ENCODE measurements at places on chromosomes 7 and 10.

GRCh38 chr7:80790877-80791276 is 128.0 kb downstream of the SEMA3C start:
- H3K27me3 ChIP-seq: no peaks in the 10 kb centered on the region
- H3K36me3 ChIP-seq: no peaks in the 10 kb centered on the region
- no peak for DNase-seq
- H3K27ac ChIP-seq: no peak overlapping the region

GRCh38 chr7:102236592-102237287 is 49.9 kb upstream of the SH2B2 start:
- H3K27me3 ChIP-seq: no peaks in the 10 kb centered on the region
- H3K4me1 ChIP-seq: no peaks in the 10 kb centered on the region
- DNase-seq: peak; percentile 65
- H3K36me3 ChIP-seq: no peaks in the 10 kb centered on the region
- H3K4me3 ChIP-seq: no peak overlapping the region
- no peak overlapping the region for H3K27ac ChIP-seq

GRCh38 chr10:46234431-46235060 is 52.3 kb upstream of the ANTXRL start:
- H3K36me3 ChIP-seq: peaks cover 17% of the 10 kb centered on the region
- no peak for DNase-seq
- H3K27me3 ChIP-seq: no peaks in the 10 kb centered on the region

DNA sequence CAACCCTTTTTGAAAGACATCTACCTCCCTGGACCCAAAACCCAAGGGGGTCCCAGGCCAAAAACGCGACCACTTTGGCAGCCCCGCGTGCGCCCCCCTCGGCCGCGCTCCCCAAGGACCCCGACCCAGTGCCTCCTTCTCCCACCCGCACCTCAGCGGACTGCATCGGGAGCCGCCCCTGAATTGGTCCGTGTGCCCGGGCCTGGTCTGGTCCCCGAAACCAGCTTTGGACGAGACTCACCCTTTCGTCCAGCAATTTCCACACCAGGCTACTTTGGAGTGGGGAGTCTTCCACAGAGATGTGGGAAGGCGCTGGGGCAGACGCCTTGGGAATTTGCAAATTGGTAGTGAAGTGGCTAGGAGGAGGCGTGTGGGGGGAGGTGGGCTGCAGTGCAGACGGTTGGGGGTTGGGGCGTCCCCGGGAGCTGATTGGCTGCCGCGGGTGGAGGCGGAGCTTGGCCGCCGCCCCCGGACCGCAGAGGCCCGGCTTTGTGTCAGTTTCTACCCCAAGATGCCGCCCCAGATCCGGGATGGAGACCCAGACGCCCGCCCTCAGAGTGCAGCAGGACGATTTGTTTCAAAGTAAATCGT is 16.9 kb downstream of the TCAF1 start:
- DNase-seq: peak; percentile 59
- H3K4me1 ChIP-seq: peaks cover 21% of the 10 kb centered on the region
- H3K36me3 ChIP-seq: peaks cover 11% of the 10 kb centered on the region
- H3K27ac ChIP-seq: no peak overlapping the region

DNA sequence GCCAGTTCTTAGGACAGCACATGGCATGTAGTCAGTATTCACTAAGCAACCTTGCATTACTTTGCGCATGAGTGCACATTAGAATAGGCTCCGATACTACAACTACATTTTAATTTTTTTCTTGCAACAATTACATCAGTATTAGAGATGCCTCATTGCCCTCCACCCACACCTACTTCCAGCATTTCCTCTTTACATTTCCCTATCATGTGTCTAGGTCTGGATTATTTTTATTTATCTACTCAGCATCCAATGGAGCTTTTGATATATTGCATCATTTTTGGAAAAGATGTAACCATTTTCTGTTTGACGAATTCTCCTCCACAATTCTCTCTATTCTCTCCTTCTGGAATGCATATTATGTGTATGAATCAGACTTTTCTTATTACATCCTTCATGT is 258.2 kb upstream of the GLI3 start:
- H3K27me3 ChIP-seq: peaks cover 23% of the 10 kb centered on the region
- DNase-seq: no peak
- H3K4me3 ChIP-seq: no peak overlapping the region
- no peaks in the 10 kb centered on the region for H3K36me3 ChIP-seq
- H3K4me1 ChIP-seq: peaks cover 6% of the 10 kb centered on the region
- no peak overlapping the region for H3K27ac ChIP-seq

GRCh38 chr7:149714910-149715471 is 58.4 kb downstream of the ZNF467 start:
- peak overlapping the region; percentile 81 for H3K27ac ChIP-seq
- peak overlapping the region; percentile 94 for H3K4me3 ChIP-seq
- H3K4me1 ChIP-seq: peaks cover 34% of the 10 kb centered on the region
- DNase-seq: peak; percentile 50
- H3K36me3 ChIP-seq: peaks cover 11% of the 10 kb centered on the region
- no peaks in the 10 kb centered on the region for H3K27me3 ChIP-seq

DNA sequence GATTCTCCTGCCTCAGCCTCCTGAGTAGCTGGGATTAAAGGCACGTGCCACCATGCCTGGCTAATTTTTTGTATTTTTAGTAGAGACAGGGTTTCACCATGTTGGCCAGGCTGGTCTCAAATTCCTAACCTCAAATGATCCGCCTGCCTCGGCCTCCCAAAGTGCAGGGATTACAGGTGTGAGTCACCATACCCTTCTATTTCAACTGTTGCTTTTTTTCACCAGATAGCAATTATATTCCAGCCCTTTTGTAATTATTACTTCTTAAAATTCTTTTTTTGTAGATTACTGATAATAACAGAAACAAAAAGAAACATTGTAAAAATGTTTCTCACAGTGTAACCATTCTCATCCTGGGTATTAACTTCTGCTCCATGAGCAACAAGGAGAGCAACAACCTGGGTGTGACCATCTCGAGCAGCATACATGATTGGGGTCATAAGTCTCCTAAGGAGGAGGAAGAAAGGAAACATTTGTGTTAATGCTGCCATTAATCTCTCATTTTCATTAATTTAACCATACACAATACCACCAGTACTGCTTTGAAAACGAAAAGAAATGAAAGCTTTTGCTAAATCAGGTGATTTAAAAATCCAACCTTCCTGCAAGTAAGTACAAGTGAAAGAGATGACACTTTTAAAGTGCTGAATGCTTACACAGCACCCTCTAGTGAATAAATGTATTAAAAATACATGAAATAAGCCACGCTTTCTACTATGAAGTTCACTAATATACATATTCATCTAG is 41.8 kb downstream of the ASZ1 start:
- no peak overlapping the region for H3K4me3 ChIP-seq
- H3K36me3 ChIP-seq: no peaks in the 10 kb centered on the region
- H3K4me1 ChIP-seq: no peaks in the 10 kb centered on the region

DNA sequence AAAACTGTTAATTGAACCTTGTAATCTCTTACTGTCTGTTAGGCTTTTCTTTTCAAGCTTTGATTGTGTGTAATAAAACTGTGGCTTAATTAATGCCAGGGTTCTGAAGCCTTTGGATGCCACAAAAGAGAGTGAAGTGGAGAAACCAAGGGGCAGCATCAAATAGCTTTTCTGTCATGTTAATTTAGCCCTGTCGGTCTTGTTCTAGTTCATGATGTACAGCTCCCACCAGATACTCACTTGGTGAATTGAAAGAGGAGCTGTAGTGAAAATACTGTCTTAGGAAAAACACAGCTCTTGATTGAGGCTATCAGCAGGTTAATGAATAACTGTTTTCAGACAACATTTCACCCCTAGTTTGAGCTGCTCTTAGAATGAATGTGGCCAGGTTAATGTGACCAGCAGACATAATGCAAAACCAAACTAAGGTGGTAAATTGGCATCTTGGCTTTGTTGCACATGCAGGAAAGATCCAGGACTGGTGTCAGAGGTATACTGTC is 94.2 kb downstream of the POLL start:
- H3K27ac ChIP-seq: no peak overlapping the region
- no peak overlapping the region for H3K4me3 ChIP-seq
- peaks cover 1% of the 10 kb centered on the region for H3K36me3 ChIP-seq
- no peaks in the 10 kb centered on the region for H3K27me3 ChIP-seq

DNA sequence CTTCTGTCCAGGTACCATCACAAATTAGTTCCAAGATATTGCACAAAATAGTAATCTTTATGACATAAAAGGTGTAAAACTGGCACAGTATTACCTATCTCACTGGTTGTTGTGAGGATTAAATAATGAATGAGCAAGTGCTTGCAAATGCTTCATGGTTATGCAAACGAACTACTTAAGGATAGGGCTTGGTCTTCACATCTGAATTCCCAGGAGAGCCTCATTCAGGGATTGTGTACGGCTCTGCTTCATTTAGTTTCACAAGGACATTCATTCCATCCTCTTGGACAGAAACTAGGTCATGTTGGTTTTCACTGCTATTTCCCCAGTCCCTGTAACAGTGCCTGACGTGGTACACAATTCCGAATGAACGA is 12.1 kb downstream of the ABCA13 start:
- no peaks in the 10 kb centered on the region for H3K36me3 ChIP-seq
- no peak overlapping the region for H3K27ac ChIP-seq
- peaks cover 3% of the 10 kb centered on the region for H3K4me1 ChIP-seq
- peaks cover 2% of the 10 kb centered on the region for H3K27me3 ChIP-seq
- no peak for DNase-seq
- no peak overlapping the region for H3K4me3 ChIP-seq

- H3K27ac ChIP-seq: no peak overlapping the region
- no peaks in the 10 kb centered on the region for H3K27me3 ChIP-seq
- H3K36me3 ChIP-seq: peaks cover 17% of the 10 kb centered on the region
- H3K4me3 ChIP-seq: no peak overlapping the region
Measured at GRCh38 chr10:97355571-97355975, 21.0 kb upstream of the FRAT2 start.

DNA sequence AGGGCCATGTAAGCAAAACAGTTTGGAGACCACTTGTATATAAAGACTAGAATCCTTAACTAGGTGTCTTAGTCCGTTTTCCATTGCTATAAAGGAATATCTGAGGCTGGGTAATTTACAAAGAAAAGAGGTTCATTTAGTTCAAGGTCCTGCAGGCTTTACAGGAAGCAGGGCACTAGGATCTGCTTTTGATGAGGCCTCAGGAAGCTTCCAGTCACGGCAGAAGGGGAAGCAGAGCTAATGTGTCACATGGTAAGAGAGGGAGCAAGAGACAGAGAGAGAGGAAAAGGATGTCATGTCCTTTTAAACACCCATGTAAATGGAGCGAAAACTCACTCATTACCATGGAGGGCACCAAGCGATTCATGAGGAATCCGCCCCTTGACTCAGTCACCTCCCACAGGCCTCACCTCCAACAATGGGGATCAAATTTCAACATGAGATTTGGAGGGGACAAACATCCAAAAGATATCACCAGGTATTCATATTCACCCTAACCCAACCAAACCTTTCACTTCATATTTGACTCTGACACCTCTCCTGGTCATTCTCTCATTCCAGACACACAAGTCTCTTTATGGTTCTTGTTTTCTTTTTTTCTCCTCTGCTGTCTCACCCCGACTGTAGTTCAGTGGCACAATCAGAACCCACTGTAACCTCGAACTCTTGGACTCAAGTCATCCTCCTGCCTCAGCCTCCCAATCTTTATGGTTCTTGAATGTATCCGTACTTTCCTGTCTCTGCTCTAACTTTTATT is 30.1 kb upstream of the ASAH2 start:
- H3K27me3 ChIP-seq: peaks cover 28% of the 10 kb centered on the region
- no peak for DNase-seq
- H3K36me3 ChIP-seq: no peaks in the 10 kb centered on the region
- H3K27ac ChIP-seq: no peak overlapping the region
- H3K4me3 ChIP-seq: no peak overlapping the region
- H3K4me1 ChIP-seq: no peaks in the 10 kb centered on the region

DNA sequence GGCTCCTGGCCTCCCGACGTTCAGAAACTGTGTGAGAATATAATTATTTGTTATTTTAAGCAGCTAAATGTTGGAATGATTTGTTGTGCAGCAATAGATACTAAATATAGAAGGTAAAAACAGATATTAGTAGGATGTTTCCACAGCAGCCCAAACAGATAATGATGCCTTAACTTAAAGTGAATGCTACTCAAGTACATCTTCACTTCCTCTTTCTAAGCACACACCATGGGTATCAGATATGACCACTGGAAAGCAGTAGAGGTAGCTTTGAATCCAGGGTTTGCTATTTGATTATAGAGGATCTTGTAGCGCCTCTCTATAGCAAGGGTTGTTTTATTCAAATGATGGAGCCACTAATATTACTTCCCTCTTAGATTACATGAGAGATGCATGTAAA is 38.2 kb upstream of the BET1 start:
- no peaks in the 10 kb centered on the region for H3K36me3 ChIP-seq
- no peak overlapping the region for H3K27ac ChIP-seq
- no peaks in the 10 kb centered on the region for H3K4me1 ChIP-seq
- no peak for DNase-seq

DNA sequence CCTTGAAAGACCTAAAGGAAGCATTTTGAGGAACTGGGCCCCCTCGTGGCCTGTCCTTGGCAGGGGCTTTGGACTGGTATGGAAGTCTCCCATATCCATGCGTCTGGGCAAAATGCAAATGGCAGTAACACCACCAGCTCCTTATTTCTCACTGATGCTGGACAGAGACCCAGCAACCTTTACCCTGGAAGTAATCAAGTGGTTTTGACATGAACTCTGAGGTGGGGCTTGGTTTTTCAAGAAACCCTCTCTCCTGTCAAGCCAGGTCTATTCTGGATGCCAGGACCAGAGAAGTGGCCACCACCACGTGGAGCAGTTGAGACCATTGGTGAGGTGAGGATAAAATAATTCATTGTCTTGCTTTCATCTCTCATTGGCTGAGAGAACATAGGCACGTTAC is 84.4 kb downstream of the OTUD1 start:
- H3K4me1 ChIP-seq: peaks cover 2% of the 10 kb centered on the region
- H3K27ac ChIP-seq: no peak overlapping the region
- no peak for DNase-seq
- no peak overlapping the region for H3K4me3 ChIP-seq

GRCh38 chr10:50605269-50605950 is 18.3 kb downstream of the SGMS1 start:
- H3K27me3 ChIP-seq: no peaks in the 10 kb centered on the region
- H3K4me1 ChIP-seq: peaks cover 52% of the 10 kb centered on the region
- no peak overlapping the region for H3K4me3 ChIP-seq
- H3K27ac ChIP-seq: no peak overlapping the region
- no peak for DNase-seq

GRCh38 chr7:16095171-16095950 is 326.0 kb downstream of the CRPPA start:
- H3K4me1 ChIP-seq: no peaks in the 10 kb centered on the region
- H3K36me3 ChIP-seq: no peaks in the 10 kb centered on the region
- H3K27ac ChIP-seq: no peak overlapping the region
- no peak for DNase-seq

DNA sequence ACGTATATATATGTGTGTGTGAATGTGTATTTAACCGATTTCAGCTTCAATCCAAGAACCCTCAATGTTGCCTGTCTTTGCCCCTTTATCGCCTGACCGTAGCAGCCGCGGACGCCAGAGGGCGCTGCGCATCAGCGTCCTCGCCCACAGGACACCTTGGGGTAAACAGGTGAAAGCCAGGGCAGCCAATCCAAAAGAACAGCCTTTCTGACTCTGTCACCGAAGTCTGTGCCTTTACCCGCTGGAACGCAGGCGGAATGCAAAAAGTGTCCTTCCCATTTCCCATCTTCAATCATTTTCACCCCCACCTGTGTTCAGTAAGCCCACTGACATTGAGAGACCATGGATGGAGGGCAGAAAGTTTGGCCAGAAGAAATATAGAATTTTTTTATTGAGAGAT is 3.6 kb downstream of the NXPH1 start:
- peak; percentile 75 for DNase-seq
- H3K36me3 ChIP-seq: peaks cover 2% of the 10 kb centered on the region
- no peak overlapping the region for H3K4me3 ChIP-seq
- H3K4me1 ChIP-seq: peaks cover 20% of the 10 kb centered on the region

Data from activated CD8-positive, alpha-beta T cell treated with anti-CD3 and anti-CD28 coated beads for 36 hours (primary cell).